H54 (cell line): ENCODE measurements at places on chromosomes 4 and X.

- DNase-seq, result no peak
Measured at GRCh38 chr4:56286763-56287162, 100.5 kb downstream of the AASDH start.

DNA sequence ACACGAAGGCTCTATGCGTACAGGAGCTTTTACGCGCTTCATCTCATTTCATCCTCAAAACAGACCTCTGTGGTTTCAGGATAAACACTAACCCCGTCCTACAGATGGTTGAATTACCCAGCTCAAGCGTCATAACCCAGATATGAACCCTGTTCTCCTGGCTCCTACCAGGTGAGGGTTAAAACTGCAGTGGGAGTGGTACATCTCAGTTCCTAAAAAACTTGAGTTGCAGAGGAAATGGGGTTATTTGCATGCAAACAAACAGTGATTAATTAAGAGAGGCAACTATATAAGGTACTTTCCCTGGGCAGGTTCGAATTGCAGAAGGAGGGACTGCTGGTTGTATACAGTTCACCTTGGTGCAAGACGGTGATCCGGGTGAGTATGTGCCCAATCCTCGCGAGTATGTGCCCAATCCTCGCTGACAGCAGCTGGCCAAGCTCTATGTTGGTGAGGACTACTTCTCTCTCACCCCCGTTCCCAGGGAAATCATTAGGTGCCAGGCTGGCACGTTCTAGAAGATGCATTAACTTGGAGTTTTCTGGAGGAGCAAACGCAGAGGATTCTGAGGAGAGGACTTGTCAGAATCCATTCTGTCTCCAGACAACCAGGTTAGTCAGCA lies 72.6 kb downstream of the FHDC1 start:
- DNase-seq, result no peak

DNA sequence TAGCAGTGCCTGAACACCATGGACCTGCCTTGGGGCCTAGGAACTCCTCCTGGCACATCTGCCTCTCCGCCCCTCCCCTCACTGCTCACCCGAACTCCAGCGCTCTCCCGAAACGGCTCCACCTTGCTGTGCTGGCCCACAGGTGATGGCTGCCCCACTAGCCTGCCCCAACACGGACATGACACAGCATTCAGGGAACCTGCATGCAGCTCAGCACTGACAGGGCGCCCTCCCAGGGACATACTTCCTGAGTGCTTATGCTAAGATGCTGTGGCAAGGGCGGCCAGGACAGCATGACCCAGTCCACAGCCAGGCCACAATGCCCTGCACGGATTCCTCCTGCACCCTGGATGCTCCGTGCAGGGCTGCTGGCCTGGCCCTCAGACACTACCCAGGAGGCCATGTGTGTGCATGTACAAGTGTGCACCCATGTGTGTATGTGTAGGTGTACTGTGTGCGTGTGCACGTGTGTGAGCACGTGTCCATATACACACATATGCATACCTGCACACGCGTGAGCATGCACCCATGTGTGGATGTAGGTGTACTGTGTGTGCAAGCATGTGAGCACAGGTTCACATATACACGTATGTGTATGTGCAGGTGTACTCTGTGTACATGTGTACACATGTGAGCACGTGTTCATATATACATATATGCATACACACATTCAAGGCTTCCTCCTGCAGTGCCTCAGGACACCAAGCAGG lies 6.0 kb downstream of the TMEM271 start:
- DNase-seq, result no peak

GRCh38 chrX:102712981-102713625 lies 855 bp downstream of the GPRASP2 start:
- peak; percentile 15 for DNase-seq

DNA sequence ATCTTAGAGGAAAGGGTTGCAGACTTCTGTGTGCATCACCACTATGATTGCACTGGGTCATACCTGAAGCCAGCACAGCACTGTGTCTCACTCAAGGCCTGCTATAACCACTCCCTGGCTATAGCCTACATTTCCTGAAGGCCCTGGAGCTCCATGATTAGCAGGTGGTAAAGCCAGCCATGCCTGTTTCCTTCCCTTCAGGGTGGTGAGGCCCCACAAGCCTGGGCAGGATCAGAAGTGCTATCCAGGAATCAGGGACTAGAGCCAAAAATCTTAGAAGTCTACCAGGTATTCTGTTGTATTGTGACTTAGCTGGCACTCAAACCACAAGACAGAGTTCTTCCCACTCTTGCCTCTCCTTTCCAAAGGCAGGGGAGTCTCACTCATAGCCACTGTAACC lies 734.6 kb downstream of the GLUD2 start:
- no peak for DNase-seq

DNA sequence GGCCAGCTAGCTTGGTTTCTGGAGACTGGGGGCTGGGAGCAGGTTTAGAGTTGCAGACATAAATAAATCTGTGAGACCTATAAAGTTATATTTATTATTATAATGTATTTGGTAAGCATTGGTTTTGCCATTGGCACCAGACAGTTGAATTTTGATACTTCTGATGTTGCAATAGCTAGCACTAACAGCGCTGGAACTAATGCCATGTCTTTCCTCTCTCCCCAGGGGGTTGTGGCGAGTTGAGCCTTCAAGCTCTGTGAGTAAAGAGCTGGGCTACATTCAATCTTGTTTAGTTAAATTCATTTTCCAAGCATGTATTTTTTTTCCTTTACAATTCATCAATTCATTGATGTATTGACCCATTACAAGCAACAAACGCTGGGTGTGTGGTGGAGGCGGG lies 358.7 kb upstream of the NR3C2 start:
- no peak for DNase-seq

- DNase-seq, result no peak
Measured at GRCh38 chrX:53456254-53456653, 22.1 kb upstream of the HSD17B10 start.

GRCh38 chr4:106314960-106315359 lies 1.0 kb downstream of the TBCK start:
- DNase-seq, result no peak

- DNase-seq, result no peak
Measured at GRCh38 chr4:41050880-41051775, 163.2 kb downstream of the APBB2 start.

DNA sequence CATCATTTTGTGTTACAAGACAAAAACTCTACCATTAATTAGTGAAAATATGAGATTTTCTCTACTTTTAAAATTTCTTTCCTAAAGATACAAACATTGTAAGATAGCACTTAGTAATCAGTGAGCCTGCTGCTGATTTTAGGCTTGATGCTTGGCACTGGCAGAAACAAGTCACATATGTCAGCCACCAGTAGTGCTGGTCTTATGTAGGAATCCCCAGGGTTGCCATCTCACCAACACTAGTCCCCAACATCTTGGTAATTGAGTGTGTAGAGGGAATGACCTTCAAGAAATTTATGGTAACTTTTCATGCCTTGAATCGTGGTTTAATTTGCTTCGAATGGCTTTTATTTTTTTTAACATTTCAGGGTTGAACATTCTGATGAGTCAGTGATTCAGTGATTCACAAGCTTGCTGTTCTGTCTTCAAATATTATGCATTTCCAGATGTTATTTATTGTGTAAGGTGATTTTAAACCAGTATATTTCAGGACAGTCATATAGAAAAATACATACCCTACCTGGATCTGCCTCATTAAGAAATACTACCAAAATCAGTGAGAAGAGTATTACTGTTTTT lies 11.9 kb downstream of the EXOC1 start:
- DNase-seq, result no peak

DNA sequence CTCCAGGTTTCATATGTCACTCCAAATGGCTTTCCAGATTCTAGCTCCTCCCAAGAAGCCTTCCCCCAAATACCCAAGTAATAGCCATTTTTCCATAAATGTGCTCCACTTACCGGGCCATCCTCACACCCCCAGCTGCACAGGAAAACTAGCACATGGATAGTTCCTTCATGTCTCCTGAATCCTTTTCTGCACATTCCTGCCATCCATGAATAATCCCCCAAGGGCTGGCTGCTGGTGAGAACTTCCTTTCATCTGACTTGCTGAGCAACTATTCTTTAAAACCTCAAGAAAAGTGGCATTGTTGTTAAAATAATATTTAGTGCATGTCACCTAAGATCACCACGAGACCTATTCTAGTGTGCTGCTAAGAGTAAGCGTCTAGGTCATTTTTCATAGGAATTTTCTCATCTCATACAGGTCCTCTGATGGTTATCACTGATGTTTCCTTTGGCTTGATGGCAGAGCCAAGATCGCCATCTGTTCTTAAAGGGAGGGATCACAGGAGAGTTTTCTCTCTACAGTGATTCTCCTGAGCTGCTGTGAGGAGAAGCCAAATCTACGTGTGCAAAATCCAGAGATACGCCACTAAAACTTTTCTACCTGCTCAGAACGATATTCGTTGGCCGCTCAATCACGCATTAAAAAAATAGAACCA lies 71.3 kb downstream of the MAP3K15 start:
- DNase-seq, result no peak

- DNase-seq, result no peak
Measured at GRCh38 chrX:40878766-40879165, 143.4 kb upstream of the MED14 start.

DNA sequence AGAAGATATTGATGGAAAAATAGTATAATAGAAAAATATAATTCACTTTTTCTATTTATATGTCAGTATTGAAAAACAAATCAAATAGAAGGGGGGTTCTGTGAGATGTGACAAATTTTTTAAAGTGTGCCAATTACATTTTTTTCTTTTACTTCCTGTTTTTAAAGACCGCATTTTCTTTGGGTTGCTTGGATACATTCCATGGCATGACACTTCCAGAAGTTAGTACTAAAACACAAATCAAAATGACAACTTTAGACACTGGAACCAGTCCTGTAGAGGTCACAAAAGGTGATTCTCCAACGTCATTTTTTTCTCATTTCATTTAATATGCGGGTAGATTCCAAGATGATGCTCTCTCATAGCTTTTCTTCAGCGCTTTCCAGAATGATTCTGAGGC lies 116.2 kb upstream of the GNPDA2 start:
- DNase-seq, result no peak

- DNase-seq, result no peak
Measured at GRCh38 chrX:81120936-81121371, 80.8 kb downstream of the HMGN5 start.

DNA sequence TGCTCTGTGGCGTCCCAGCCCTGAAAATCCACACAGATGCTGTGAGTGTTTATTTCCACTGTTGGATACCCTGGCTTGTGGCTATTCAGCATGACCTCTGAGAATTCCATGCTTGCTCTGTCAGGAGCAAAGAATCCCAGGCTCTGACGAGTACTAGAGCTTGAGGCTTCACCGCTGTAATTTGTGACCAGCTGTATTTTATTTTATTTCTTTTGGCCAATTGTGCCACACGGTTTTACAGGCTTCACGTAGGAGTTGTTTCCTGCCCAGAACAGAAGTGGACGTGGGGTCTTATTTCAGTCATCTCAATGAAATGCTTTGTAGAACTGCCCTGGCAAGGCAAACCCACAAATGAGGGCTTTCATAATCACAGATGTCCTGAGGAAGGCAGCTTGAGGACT lies 69.4 kb upstream of the CLDN34 start:
- DNase-seq, result no peak

DNA sequence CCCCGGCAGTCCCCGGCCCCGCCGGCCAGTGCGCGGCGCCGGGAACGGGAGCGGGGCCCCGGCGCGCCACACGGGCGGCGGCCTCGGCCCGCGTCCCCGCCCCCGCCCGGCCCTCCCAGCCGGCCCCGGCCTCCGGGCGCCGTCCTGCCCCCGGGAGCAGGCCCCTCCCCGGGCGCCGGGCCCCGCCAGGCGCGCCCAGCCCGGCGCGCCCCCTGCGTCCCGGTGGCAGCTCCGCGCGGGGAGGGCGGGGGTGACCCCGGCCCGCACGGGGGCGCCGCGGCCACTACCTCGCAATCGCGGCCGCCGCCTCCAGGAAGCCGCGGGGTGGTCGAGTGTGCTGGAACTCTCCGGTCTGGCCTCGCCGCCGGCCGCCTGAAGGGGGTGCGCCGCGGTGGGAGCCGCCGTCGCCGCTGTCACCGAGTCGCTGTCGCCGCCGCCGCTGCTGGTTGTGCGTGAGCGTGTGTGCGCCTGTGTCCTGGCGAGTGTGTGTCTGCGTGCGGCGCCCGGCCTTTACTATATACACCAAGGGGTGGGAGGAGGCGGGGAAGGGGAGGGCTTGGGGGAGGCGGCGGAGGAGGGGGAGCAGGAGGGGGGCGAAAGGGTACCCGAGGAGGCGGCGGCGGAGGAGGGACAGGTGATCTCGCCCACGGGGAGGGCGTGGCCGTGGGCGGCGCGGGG lies at the start of gene RAI2:
TSS of gene RAI2 (minus strand) at position 488 of the 678 bp plus-strand sequence. CDS start 59,288 bp downstream, outside the sequence.
- DNase-seq, result no peak

- no peak for DNase-seq
Measured at GRCh38 chrX:96907516-96908272, 24.0 kb downstream of the RPA4 start.

DNA sequence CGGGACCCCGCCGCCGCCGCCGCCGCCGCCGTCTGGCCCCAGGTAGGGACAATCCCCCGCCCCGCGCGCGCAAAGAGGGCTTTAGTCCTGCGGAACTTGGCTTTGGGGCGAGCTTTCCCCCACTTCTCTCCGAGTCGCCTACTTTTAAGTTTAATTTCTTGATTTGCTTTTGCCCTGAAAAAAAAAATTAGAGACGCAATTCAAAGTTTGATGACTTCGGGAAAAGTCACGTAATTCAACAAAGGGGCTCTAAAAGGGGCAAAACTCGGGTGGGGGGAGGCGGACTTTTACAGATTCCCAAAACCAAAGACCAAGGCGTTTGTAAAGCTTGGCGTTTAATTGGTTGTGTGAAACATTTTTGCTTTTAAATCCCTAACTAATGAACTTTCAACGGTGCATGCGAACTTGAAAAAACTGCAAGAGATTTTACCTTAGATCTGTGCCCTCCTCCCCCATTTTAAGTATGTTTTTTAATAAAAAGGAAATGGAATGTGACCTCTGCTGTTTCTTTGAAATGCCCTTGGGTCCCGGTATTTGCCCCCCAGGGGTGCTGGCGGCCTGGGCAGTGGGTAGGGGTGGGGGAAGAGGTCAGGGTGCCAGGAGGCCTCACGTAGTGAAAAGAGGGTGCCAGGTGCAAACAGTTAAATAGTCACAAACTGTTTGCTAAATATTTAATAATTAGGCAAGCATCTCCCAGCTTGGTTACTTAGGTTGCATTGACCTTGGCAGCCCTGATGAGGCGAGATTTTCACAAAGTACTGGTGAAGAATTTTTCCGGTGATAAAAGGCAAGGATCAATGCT lies 209.7 kb downstream of the NWD2 start:
- no peak for DNase-seq

DNA sequence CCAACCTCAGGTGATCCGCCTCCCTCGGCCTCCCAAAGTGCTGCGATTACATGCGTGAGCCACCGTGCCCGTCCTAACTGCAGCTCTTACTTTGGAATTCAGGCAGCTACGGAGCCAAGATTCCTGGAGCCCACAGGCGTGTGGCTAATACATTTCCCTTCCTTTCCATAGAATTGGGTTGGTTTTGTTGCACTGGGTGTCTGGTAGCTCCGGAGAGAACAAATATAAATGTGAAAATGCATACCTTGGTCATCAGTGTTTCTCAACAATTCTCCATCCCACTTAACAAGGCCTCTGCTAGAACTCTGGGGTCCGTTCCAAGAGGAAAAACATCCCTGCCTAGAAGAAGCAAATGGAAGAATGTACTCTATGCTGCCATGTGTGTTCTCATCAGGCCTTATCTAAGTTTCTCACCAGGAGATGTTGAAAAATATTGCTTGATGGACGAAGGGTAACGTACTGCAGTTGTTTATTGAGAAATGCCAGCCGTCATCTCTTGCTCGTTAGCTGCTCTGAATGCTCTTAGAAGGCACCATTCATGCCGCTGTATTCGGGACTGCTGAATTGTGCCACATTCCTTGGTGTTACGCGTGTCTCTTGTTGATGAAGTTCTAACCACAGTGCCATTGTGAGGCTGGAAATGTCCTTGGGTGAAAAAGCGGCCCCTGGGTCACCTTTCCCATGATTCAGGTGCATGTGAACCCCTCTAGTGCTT lies 50.5 kb upstream of the CD99 start:
- no peak for DNase-seq

GRCh38 chr4:23889814-23890341 lies at the start of gene PPARGC1A:
TSS of gene PPARGC1A (minus strand) at chr4:23890047. CDS start at chr4:23889957, 90 bp downstream.
- no peak for DNase-seq
